ENCODE measurements at places on chromosomes 1 and 21.
A peak's percentile ranks its signal among the peaks of the same experiment; 100 is the strongest.

- DNase-seq, result no peak
Measured at GRCh38 chr1:61141288-61142042, 59.1 kb downstream of the NFIA start.

GRCh38 chr1:159005676-159006075, 4.0 kb upstream of the IFI16 start:
- DNase-seq, result no peak

GRCh38 chr1:14228677-14229076, 369.8 kb upstream of the KAZN start:
- no peak for DNase-seq

DNA sequence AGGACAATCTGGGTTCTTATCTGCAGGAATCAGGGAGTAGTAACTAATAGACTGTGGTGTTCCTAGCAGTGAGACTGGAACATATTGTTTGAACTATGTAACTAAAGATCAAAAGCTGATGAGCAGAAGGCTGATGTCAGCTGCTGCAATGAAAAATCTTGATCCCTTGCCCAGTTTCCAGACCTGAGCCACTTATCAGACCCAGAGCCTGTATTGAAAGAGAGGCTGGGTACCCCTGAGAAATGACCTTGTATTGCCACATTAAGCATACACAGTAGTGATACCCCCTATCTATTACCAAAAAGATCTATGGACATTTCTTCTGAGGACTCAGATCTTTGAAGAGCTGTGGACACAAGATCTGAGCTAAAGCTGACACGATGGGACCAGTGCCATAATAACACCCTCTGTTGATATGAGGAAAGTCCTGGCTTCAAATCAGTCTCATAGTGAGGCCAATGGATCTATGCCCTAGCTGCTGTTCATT, 178.0 kb upstream of the GALNT2 start:
- DNase-seq, result no peak

GRCh38 chr21:41874611-41875010, 4.5 kb downstream of the PRDM15 start:
- DNase-seq, result no peak

DNA sequence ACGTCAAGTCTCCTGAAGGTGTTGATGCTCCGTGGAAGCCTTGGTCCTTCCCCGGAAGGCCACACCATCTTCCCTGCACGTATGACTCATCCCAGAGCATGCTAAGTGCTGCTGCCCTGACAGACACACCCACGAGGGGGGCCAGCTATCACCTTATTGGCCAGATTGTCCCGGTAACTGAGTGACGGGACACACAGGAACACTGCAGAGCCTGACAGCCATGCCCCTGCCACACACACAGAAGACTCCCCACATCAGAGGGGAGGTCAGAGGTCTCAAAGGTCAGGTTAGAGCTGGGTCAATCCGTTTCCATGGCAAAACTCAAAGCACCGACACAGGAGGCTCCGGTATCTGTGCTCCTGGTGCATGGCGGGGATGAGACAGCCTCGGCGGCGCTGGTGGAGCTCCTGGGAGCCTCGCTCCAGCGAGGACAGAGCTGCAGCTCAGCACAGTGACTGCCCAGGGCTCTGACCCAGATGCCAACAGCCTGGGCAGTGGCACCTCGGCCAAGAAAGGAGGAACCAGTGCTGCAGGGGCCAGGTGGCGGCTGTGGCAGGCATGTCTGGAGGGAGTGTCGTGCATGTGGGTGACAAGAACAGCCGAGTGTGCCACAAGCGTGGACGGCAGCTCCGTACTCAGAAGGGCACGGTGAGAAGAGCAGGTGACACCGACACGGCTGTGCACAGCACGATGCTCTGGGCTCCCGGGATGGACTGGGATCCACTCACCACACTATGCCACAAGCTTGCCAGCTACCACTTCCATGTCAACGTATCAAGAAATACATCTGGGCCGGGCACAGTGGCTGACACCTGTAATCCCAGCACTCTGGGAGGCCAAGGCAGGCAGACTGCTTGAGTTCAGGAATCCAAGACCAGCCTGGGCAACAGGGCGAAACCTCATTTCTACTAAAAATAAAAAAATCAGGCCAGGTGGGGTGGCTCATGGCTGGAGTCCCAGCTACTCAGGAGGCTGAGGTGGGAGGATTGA, 14.8 kb upstream of the TMEM240 start:
- peak; percentile 48 for DNase-seq

All from neural crest cell (in vitro differentiated cells).